ENCODE measurements at places on chromosomes 4 and X. TPM values are rescaled to one million over a fixed set of nuclear protein-coding genes. Genes with fewer than 3 reads are reported as not detected.
A peak's percentile ranks its signal among the peaks of the same experiment; 100 is the strongest.

NDST3 gene
- total RNA-seq: not detected

RHOXF1 gene
- total RNA-seq: not detected

IQCM gene
- 0.25 TPM for total RNA-seq

PRSS12 gene
- total RNA-seq: not detected

LNX1 gene
- total RNA-seq: 11.3 TPM

TRMT44 gene
- total RNA-seq: 8.7 TPM

GRIA3 gene
- 0.24 TPM for total RNA-seq

INTU gene
- 2.5 TPM for total RNA-seq

DNA sequence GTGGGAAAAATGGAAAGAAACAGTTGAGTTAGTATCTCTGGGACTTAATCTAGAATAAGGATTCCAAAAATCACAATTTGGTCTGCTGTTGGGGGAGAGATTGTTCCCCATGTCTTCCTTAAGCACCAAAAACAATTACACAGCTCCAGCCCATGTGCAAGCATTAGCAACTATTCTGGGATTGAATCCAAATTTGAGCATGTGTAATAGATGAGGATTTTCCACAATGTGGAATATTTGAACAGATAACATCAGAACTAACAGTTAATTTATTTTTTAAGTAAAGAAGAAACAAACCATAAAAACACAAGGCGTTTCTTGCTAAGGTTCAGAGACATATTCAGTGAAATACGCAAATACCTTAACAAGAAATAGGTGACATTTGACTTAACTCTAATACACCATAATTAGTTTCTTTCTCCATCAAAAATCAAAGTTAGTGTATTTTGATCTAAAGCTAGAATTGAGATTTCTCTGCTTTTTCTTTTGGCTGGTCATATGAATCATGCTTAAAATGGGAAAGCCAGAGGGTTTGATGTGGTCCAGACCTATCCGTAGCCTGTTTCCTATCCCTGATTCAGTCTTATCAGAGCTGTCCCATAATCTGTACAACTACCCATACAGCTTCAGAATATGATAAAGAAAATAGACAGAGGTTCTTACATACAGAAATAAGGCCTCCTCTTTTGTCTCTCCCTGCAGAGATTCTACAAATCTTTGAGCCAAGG, 413.4 kb downstream of the PACRGL start:
- DNase-seq: no peak

DNA sequence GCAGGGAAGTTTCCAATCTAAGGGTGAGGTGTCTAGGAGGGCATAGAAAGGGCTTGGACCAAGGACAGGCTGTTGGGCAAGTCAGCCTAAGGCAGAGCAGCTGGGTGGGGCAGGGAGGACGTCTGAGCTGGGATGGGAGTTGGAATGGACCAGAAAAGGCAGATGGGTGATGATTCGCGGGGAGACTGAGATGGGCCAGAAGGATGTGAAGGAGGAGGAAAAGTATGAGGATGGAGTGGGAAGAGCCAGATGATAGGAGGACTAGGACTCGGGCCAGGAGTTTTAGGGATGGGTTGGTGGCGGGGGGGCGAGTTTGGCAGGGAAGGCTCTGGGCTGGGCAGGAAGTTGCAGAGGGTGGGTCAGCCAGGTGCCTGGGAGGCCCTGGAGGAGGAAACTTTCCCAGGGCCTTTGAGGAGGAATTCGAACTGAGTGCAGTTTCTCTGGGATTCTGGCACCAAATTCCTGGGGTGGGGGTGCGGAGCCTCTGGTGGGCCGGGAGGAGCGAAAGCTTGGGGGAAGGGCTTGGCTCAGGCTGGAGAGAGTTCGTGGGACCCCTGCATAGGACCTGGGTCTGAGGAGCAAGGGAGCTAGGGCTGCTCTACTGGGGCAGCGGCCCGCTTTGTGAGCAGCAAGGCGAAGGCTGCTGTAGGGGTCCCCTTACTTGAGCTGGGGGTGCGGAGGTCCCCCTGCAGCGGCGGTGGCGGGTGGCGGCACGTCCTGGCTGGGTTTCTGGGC, 8.7 kb upstream of the TIMP1 start:
- DNase-seq: no peak

- DNase-seq: no peak
Observed at GRCh38 chr4:161525121-161525520, 638.7 kb downstream of the FSTL5 start.

- no peak for DNase-seq
Observed at GRCh38 chr4:151114338-151114737, 14.9 kb downstream of the RPS3A start.

- no peak for DNase-seq
Observed at GRCh38 chr4:33058998-33059397, 2338.8 kb downstream of the PCDH7 start.

GRCh38 chrX:42269186-42269585, 345.8 kb upstream of the CASK start:
- DNase-seq: no peak

- DNase-seq: no peak
Observed at GRCh38 chr4:5678977-5679376, 29.4 kb downstream of the EVC2 start.

GRCh38 chr4:5029447-5029846, 10.2 kb upstream of the CYTL1 start:
- no peak for DNase-seq

DNA sequence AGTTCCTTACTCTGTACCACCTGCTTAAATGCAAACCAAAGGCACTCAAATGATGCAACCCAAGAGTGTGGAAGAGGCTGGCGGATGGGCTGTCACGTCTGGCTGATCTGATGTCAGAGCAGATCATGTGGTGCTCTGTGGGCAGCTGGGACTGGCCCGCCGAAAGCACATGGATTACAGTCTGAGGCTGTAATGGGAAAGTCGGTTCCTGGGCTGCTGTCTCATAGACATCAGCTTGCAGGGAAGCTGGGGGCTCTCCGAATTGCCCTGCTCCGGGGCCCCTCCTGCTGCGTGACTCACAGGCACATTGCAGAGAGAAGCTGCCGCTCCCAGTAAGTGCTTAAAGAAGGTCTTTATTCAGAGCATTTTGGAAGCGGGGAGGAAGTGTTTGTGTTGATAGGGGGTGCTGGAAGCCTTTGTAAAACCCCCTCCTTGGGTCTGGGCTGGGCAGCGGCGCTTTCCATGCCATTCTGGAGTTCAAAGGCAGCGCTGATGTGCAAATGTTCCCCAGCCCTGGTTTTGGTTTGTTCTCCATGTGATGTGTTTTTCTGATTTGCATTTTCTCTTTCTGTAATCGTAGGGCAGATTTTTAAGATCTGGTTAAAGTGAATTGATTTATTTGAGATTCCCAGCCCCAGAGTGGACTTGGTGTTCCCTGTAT, 181.1 kb downstream of the LARP7 start:
- DNase-seq: peak; percentile 71

DNA sequence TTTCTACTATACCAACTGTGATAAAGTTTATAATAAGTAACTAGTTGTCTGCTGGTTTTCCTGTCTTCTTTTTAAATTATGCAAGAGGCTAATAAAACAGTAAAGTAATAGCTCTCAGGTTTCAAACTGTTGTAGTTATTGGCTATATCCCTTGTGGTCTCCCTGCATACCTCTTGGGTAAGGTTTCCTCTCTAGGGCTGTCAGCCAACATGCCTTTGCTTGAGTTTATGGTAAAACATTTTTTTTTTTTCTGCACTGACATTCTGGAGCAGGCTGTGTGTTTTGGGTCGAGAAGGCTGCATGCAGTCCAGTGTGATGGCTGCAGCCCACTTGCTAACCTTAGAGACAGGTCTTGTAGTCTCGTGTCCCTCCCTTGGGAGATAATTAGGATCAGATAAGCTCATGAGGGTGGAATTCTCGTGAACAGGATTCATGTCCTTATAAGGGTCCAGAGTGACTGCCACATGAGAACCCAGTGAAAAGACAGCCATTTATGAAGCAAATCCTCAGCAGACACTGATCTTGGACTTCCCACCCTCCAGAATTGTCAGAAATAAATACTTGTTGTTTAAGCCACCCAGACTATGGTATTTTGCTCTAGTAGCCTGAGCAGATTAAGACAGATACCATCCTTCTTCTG, 831.2 kb downstream of the CCSER1 start:
- DNase-seq: no peak

- no peak for DNase-seq
Observed at GRCh38 chrX:96683997-96684338, 674 bp upstream of the DIAPH2 start.

DNA sequence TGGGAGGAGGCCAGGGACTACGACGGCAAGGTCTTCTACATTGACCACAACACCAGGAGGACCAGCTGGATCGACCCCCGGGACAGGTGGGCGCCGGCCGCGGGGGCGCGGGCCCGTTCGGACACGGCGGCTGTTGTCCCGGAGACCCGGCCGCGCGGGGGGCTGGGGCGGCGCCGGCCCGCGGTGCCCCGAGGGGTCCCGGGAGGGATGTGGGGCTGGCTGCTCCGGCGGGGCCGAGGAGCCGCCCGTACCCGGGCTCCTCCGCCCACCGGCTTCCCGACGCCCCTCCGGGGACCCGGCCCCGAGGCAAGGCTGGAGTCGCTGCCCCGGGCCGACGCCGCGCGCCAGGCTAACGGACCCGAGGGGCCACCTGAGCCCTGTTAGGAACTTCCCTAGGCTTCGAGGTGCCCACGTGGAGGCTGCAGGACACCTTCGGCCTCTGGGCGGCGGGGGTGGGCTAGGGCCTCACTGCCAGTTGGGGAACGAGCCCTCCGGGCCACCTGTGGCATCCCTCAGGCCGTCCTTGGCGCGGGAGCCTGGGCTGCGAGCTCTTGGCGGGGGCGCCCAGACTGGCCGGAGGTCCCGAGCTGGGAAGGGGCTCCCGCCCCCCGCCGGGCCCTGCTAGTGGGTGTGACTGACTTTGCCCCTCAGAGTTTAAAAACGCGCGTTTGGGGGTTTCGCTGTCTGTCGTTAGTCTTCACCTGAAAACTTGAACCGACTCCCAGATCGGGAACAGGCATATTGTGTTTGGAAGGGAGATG, 660 bp downstream of the WWC2 start:
- DNase-seq: peak; percentile 13

DNA sequence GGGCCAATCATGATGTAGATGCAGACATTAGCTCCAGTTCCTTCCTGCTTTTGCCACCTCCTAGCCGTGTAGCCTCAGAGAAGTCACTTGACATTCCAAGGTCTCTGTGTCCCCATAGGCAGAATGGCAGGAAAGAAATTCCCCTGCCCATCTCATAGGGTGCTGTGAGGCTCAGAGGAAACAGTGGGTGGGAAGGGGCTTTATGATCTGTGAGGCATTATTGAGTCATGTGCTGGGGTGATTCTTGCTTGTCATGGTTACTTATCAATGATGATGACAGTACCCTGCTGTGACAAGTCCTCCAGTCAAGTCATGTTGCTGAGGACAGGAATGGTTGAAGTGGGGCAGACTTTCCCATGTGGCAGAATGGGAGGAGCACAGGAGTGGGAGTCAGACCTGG, 63.7 kb downstream of the MSX1 start:
- DNase-seq: no peak

GRCh38 chrX:20517565-20517964, 250.9 kb upstream of the RPS6KA3 start:
- no peak for DNase-seq

DNA sequence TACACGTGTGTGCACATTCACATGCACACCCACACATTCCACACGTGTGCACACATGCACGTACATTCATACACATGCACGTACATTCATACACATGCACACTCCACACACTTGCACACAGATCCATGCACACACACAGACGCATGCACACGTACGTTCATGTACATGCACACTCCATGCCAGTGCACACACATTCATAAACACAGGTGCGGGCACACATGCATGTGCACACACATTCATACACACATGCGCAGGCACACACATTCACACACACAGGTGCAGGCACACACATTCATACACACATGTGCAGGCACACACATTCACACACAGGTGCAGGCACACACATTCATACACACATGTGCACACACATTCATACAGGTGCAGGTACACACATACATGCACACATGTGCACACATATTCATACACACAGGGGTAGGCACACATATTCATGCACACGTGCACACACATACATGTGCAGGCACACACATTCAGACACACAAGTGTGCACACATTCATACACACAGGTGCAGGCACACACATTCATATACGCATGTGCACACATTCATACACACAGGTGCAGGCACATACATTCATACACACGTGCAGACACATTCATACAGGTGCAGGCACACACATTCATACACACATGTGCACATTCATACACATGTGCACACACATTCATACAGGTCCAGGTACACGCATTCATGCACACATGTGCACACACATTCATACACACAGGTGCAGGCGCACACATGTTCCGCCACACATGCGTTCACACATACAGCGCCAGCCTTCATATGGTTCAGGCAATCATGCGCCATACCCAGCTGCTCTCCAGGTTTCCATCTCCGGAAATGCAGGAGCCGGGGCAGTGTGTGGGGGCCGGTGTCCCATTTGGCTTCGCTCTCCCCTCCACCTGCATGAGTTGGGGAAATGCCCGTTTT, 124.8 kb downstream of the HMX1 start:
- no peak for DNase-seq

- DNase-seq: no peak
Observed at GRCh38 chr4:139509727-139510410, 46.1 kb downstream of the SETD7 start.

GRCh38 chr4:120263618-120264017, 197.0 kb upstream of the MAD2L1 start:
- no peak for DNase-seq

- no peak for DNase-seq
Observed at GRCh38 chrX:2828959-2829411, 255 bp downstream of the GYG2 start.

GRCh38 chr4:150518559-150518958, 63.4 kb upstream of the MAB21L2 start:
- DNase-seq: no peak

- peak; percentile 11 for DNase-seq
Observed at GRCh38 chrX:39577985-39578869, 519.5 kb downstream of the BCOR start.

DNA sequence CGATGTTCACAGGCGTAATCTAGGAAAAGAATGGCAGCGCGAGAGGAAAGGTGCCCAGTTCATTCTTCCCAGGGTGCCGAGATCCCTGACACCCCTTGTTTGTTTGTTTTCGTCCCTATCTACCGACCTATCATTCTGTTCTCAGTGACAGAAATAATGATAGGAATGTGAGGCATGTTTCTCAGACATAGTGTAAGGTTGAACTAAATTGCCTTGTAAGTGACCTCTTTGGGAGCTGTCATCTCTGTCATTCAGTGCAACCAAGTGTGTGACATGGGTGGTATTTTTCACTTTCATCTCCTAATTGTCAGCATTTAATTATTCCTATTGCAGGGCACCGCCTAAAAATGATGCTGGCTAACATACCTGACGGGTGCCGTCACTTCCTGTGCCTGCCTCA, 24.4 kb downstream of the CLDN22 start:
- DNase-seq: no peak

- DNase-seq: no peak
Observed at GRCh38 chr4:4655901-4656300, 114.1 kb upstream of the STX18 start.

DNA sequence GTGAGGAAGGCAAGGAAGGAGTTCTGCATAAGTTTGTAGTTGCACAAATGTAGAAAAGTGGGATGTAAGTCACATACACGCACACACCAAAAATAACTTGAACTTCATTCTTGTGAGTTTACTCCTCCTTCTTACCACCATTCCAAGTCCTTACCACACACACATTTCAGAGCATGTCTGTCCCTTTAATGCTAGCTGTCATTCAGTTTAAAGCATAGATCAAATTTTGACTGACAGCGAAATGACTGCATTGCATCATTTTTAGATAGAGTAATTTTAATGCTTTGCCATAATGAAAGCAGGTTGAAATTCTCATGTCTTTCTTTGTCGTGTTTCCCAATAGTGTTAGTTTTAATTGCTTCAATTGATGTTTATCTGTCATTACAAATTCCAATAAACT, 629.6 kb upstream of the HTR2C start:
- no peak for DNase-seq

- DNase-seq: no peak
Observed at GRCh38 chr4:5638976-5639375, 69.4 kb downstream of the EVC2 start.
